Umbilical cord (tissue), 2 donors: ENCODE measurements at places on chromosomes 3 and 15.

- no peak for DNase-seq
These were observed 26.4 kb upstream of the SLC30A4 start for GRCh38 chr15:45548753-45549520.

- DNase-seq, result no peak
These were observed 175.7 kb upstream of the SEMA6D start for GRCh38 chr15:47541562-47541961.

- DNase-seq, result no peak
These were observed 1.9 kb downstream of the SYN2 start for GRCh38 chr3:12005951-12006625.

DNA sequence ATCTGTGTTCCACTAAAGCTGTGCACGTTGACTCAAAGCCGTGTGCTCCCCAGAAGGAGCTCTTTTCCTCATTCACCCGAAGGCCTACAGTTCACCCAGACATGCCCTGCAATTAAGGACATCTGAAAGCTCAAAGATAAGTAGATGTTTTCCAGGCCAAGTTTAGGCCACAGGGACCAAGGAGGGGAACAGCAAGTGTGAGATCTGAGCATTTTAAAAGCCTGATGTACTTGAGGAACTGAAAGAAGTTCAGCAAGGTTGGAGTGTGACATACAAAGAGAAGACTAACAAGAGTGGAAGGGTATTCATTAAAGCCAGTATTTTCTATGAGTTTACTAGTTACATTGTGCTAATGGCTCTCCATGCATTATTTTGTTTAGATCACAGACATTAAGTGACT, 68.0 kb downstream of the CASR start:
- no peak for DNase-seq

- DNase-seq, result peak; percentile 82
These were observed 23.0 kb upstream of the FURIN start for GRCh38 chr15:90845201-90845949.

GRCh38 chr3:141669434-141669833, 68.7 kb upstream of the RNF7 start:
- DNase-seq, result no peak

GRCh38 chr3:13123013-13123654, 49.9 kb upstream of the IQSEC1 start:
- no peak for DNase-seq

GRCh38 chr3:66215106-66215505, 5.7 kb upstream of the SLC25A26 start:
- DNase-seq, result no peak

DNA sequence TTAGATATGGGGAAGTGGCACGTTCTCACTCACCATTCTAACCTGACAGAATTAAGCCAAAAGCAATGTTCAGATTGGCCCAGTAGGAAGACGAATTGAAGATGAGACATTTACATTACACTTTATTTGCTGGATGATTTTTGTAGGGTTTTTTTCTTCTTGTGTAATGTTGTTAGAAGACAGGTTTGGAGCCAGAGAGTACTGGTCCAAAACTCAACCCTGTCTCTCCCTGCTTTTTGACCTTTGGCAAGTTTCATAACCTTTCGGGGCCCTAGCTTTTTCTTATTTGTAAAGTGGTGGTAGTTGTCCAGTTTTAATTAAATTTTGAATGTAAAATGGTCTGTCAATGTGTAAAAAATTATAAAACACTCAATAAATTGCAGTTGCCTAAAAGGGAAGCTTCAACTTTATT, 29.5 kb downstream of the PDE8A start:
- no peak for DNase-seq

GRCh38 chr3:136741063-136741462, 11.1 kb downstream of the STAG1 start:
- no peak for DNase-seq

- peak; percentile 62 for DNase-seq
These were observed 38.8 kb upstream of the CLDN18 start for GRCh38 chr3:137970914-137971831.

GRCh38 chr3:157148196-157148889, 11.6 kb downstream of the CCNL1 start:
- DNase-seq, result no peak

- DNase-seq, result no peak
These were observed 30.2 kb downstream of the NCK1 start for GRCh38 chr3:136891934-136892855.

DNA sequence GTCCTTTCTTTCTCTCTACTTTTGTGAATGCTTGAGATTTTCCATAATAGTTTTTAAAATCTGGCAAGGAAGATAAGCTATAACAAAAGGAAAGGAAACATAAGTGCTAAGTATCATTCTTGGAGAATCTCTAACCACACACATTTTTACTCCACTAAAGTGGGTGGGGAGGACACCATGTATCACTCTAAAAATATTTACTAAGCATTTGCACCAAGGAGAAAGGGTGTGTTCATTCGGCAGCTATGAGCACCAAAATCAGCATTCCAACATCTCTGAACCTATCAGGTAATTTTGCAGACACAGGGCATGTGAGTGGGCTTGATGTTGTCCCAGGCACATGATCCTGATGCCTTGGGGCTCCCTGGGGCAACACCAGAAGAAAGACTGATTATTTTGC, 5.5 kb downstream of the B4GALT4 start:
- DNase-seq, result no peak

DNA sequence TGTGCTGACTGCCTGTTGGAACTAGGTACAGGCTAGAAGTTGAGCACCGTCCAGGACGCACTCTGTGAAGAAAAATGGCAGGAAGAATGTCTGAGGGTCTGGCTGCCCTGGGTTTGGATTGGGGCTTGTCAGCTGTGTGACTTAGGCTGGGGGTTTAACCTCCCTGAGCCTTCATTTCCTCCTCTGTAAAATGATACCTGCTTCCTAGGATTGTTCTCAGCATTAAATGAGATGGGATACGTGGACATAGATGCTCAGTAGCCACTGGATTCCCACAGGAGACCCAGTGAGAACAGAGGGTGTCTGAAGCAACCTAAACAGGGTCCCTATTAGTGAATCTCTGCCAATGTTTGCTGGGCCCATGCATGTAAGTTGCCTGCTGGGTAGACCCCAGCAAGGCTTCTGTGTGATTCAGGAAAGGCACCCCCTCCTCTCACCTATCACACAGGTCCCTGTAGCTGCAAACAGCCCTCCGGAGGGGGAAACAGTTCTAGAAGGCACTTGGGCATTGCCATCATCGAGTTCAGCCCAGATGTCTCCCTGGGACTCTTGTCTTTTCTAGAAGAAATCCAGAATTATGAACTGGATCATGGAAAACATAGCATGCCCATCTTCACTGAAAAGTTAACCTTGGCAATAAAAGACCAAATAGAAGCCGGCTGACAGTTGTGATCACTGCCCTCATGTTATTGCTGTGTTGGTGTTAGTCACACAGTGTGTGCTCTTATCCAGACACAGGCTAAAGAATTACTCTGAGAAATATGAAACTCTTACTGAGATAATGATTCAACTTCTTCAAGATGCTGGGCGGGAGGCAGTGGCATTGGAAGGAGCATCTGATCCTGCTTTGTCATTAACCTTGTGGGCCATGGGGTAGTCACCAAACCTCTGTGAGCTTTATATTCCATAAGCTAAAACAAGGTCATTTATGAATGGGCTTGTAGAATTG, 64.5 kb downstream of the SMAD6 start:
- peak; percentile 53 for DNase-seq

- no peak for DNase-seq
These were observed 267.6 kb upstream of the KCNH8 start for GRCh38 chr3:18880691-18881090.

GRCh38 chr3:154290187-154290586, 34.1 kb downstream of the DHX36 start:
- DNase-seq, result no peak

DNA sequence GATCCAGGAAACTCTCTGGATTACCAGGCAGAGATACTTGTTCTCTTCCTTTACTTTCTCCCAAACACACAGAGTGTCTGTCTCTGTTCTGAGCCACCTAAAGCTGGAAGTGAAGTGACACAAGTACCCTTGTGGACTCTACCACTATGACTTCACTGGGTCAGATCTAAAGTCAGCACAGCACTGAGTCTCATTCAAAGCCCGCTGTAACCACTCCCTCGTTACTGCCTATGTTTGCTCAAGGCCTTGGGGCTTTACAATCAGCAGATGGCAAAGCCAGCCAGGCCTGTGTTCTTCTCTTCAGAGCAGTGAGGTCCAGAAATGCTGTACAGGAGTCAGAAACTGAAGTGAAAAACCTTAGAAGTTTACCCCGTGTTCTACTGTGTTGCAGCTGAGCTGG, 588.3 kb upstream of the SEMA6D start:
- DNase-seq, result no peak

DNA sequence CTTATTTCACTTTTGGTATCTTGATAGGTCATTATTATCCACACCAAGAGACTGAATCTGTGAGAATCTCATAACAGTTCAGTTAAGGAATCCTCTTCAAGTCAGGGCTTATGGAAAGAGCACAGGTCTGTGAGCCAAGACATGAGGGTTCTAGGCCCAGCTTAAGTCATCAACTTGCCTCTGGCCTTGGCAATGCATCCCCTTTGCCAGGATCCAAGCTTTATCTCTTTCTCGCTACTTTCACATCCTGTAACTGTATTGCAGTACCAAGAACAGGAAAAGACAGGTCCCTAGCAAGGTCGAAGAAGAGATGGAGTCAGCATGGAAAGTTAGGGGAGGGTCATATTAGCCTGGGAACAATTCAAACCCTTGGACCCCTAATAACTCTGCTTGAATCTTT, 13.5 kb upstream of the APOD start:
- DNase-seq, result no peak

- peak; percentile 14 for DNase-seq
These were observed 7.9 kb upstream of the UBXN7 start for GRCh38 chr3:196440041-196440537.

- DNase-seq, result peak; percentile 47
These were observed 41.0 kb downstream of the ITGB5 start for GRCh38 chr3:124846189-124846588.

- DNase-seq, result no peak
These were observed 130.2 kb upstream of the FEZF2 start for GRCh38 chr3:62503516-62503915.

- no peak for DNase-seq
These were observed 90.7 kb downstream of the TMEM266 start for GRCh38 chr15:76150513-76150912.

DNA sequence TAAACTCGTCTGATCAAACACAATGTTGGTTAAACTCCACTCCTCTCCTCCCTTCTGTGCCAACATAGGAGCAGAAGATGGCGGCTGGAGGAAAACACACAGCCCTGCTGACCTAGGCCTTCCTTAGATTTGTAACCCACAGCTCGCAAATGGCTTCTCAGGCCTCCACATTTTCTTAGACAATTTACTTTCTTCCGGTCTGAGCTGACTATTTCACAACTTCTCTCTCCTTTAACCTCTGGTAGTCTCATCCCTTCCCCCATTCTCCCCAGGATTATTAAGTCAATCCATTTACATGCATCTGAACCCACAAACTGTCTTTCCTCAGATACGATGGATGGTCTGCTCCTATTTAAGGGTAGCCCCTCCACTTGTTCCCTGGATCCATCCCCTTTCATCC, 25.7 kb upstream of the ULK4 start:
- DNase-seq, result no peak

- DNase-seq, result no peak
These were observed 85.9 kb downstream of the AQR start for GRCh38 chr15:34883633-34884032.

- no peak for DNase-seq
These were observed 33.9 kb upstream of the GRAMD1C start for GRCh38 chr3:113804661-113805060.

DNA sequence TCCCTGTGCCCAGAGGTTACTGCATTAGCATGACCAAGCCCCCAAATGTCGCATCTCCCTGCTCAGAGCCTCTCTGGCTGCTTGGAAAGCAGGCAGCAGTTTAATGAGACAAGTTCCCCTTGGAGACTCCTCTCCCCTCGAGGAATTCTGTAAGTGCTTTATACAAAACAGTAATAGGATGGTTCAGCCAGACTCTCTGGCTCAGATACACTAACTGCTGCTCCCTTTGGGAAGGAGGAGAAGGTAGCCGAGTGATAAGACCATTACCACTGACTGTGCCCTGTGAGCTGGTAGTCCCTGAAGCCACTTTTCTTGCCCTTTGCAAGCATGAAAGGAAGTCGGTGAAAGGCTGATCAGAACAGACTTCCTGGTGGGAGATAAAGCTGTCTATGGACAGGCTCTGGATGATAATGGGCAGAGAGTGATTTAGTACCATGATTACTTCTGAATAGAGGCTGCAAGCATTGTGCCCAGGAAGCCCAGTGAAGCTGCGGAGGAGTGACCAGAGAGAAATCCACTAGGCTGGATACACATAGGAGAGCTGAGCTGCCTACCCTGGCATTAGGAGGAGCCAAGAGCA, 100.8 kb downstream of the SEMA6D start:
- no peak for DNase-seq

DNA sequence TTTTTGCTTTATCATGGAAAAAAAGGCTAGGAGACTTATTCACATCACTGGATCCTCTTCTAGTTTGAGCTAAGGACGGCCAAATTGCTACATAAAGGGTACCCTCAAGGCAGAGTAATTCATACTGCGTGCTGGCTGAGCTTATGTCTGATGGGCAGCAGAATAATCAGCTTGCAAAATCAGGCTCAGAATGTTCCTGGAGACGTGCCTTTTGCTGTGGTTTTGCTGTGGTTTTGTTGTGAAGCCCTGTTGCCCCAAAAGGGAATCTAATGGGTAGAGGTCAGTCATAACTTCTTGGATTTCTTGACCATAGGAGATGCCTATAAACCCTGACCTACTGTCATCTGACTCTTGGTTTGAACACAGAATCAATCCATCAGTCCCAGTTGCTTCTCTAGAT, 189.9 kb downstream of the SOX2 start:
- no peak for DNase-seq

DNA sequence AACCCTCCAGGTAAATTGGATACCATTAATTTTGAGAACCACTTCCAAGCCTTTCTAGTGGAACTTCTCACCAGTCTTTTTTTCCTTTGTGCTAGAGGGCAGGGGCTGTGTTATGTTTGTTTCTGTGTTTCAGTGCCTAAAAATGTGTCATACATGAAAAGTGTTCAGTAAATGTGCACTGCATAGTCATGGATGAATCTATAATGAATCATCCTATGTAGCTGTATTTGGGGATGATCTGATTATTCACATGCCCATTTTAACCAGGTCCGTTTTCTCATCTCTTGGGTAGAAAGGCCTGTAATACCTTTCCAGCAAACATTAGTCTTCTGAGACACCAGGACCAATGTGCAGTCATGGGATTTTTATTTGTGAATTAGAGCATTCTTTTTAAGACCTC, 583.0 kb upstream of the GOLIM4 start:
- DNase-seq, result no peak

DNA sequence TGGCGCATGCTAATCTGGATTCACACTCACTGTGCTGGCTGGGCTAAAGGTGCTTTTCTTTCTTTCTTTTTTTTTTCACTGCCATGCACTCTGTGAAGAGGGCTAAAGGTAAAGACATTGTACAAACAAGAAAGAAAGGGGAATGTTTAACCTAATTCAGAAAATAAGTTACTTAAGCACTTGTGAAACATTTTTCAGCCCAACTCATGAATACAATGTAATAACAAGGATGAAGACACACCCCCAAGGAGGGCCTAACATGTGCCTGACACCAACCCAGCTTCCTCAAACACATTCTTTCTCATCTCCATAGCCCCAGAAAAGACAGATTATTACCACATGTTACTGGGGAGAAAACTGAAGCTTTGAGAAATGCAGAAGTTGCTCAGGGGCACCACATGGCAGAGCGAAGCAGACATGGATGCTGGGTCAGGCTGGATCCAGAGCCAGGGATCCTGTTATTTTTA, 5.7 kb downstream of the STIMATE start:
- peak; percentile 74 for DNase-seq

- DNase-seq, result no peak
These were observed 695.4 kb downstream of the FHIT start for GRCh38 chr3:60555686-60556354.
